ENCODE measurements at places on chromosomes 2 and 18.

GRCh38 chr2:165427686-165428085 lies 41.8 kb upstream of the CSRNP3 start:
- DNase-seq = no peak

GRCh38 chr2:56287508-56287907 lies 103.7 kb downstream of the CCDC85A start:
- no peak for DNase-seq

- DNase-seq = no peak
Observed at GRCh38 chr2:175918935-175919334, 83.1 kb downstream of the LNPK start.

GRCh38 chr2:62568983-62569837 lies 63.2 kb upstream of the TMEM17 start:
- no peak for DNase-seq

DNA sequence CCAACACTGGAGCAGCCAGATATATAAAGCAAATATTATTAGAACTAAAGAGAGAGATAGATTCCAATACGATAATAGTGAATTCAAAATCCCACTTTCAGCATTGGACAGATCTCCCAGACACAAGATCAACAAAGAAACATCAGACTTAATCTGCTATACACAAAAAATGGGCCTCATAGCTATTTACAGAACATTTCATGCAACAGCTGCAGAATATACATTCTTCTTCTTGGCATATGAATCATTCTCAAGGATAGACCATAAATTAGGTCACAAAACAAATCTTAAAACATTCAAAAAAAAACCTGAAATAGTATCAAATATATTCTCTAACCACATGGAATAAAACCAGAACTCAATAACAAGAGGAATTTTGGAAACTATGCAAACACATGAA lies 23.8 kb upstream of the BAZ2B start:
- DNase-seq = no peak

- DNase-seq = no peak
Observed at GRCh38 chr2:28544036-28544346, 48.1 kb downstream of the PLB1 start.

GRCh38 chr2:134232868-134233727 lies 20.8 kb upstream of the MGAT5 start:
- DNase-seq = no peak

DNA sequence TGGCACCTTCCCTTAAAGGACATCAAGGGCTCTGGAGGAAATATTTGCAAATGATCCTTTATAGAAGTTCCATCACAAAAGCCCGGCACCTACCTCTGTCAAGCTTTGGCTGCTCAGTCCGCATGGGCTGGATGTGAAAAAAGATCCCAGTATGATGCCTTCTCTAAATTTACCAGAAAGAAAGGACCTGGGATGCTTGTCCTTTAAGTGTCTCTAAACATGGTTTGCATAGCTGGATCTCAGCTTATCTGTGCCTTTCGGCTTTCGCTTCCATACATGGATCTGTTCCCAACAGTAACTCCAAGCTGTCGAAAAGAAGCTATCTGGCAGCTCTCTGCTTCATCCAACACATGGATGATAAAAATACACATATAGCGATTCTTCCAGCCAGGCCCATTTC lies 60.4 kb upstream of the SLC8A1 start:
- no peak for DNase-seq

GRCh38 chr2:212973347-212973746 lies 178.1 kb downstream of the IKZF2 start:
- DNase-seq = no peak

DNA sequence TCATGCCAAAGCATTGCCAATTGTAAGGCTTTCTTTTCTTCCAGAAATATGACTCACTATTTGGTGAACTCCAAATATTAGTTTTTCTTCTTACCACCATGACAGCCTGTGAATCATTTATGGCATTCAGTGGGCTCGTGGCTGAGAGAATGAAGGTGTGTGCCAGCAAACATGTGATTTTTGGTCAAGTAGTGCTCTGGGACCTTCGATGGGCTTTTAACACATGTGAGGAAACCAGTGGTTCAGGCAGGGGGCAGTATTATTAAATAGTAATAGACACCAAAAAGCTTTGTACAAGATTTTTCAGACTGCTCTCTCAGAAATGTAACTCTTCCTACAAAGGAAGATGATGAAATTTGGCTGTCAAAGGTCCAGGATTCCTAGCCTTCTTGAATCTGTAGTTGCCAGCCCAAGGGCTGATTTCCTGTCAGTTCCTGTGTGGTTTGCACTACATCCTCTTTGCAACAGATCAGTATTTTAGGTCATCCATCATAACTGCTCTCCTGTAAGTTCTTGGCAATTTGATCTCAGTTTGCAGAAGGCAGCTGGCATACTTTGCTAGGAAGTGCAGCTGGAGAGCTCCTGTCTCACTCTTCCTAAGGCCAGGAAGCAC lies 64.3 kb downstream of the BABAM2 start:
- no peak for DNase-seq

- DNase-seq = no peak
Observed at GRCh38 chr2:171319164-171319810, 114.5 kb downstream of the METTL8 start.

- DNase-seq = no peak
Observed at GRCh38 chr2:42068571-42069178, 20.9 kb downstream of the PKDCC start.

DNA sequence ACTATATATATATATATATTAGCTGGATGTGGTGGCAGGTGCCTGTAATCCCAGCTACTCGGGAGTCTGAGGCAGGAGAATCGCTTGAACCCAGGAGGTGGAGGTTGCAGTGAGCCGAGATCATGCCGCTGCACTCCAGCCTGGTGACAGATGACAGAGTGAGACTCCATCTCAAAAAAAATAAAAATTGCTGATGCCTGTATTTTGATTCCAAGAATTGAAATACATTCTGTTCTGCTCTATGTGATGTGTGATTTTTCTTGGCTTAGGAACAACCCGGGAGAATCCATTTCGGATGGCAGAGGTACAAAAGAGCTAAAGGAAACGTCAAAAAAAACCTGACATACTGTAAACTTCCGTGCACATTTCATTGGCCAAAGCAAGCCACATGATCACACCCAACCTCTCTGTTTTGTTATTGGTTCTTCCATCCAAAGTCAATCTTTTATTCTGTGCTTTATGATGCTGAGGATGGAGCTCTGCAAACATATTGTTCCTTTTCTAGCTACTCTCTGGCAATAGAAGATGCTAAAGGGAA lies 478.1 kb upstream of the MAP2 start:
- no peak for DNase-seq

DNA sequence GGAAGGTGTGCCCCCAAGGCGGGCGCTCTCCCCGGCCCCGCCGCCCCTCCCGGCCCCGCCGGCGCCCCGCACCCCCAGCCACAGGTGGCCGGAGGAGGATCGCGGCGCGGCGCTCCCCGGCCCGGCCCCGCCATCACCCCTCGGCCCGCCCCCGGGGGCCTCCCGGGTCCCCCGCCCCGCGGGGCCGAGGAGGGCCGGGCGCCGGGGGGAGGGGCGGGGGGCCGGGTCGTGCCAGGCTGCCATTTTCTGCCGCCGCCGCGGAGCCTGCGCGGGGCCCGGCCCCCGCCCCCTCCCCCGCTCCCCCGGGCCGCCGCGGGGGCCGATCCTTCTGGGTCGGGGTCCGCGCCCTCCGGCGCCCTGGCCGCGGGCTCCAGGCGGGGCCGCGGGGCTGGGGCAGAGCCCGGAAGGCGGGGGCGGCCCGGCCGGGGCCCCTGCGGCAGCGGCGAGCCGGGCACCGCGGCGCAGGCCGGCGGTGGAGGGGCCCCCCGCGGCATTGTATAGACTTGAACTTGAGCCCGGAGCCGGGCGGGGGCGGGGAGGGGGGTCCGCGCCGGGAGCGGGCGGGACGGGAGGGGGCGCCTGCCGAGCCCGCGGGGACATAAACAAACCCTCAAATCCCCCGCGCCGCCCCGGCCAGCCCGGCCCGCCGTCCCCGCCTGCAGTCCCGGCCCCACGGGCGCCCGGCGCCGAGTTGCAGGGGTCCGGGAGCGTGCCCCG lies 556 bp downstream of the DNMT3A start:
- no peak for DNase-seq

- no peak for DNase-seq
Observed at GRCh38 chr2:38631976-38632375, 29.2 kb upstream of the HNRNPLL start.

DNA sequence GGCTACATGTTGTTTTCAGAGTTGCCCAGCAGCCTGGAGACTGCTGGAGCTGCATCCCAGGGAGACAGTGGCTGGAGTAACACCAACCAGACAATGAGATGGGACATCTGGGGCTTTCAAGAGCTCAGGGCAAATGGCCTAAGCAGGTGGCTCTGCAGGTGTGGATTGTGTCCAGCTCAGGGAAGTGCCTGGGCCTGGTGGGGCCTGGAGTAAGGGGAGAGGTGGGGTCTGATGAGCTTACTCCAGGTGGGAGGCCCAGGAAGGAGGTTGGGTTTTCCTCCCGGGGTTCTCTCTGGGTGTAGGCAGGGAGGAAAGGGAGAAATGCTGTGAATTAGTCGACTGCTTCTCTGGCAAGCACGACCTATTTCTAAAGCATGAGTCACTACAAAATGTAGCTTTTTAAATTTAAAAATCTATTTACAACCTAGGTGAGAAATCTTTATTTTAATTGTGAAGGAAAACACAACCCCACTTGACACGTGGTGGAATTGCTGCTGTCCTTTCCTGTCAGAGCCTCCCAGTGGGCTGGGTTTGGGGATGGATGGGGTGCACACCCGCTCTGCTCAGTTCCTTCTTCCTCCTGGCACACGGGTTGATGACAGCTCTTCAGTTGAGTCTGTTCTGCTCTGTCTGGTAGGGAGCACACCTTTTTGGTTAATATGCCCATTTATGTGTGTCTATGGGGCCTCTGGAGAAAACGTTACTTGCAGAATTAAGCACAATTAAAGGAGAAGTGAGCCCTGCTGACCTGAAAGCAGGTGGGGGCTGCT lies 81.6 kb downstream of the SH3RF3 start:
- DNase-seq = peak; percentile 46

DNA sequence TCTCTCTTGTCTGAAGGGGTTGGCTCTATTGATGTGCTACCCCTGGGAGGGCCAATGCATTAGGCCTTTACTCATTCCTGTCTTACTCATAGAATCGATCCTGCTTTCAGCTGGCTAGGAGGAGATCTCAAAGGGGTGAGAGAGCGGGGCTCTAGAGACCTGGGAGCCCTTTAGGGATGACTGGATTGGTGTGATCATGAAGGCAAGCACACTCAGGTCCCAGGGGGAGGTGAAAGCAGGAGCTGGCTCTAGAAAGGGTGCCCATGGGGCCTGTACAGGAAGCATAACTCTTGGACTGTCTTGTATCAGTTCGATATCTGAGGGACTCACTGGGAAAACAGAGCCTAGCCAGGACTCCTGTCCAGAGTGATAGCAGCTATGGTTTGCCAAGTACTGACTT lies 47.8 kb downstream of the INPP4A start:
- DNase-seq = no peak
